GM20000 (cell line): ENCODE measurements at places on chromosomes 13 and 19.

DNA sequence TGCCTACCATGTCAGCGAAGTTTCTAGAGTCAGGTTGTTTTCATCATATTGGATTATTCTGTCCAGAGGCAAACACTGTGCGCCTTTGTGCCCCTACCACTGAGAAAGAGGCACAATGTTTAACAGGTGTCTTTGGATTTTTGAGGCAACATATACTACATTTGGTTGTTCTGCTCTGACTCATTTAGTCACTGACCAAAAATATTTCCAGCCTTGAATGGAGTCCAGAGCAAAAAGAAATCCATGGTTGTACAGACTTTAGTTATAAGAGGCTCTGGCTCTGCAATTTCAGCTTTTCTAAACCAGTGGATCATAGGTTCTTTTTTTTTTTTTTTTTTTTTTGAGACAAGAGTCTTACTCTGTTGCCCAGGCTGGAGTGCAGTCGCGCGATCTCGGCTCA is 35.7 kb downstream of the LACC1 start:
- DNase-seq: no peak

DNA sequence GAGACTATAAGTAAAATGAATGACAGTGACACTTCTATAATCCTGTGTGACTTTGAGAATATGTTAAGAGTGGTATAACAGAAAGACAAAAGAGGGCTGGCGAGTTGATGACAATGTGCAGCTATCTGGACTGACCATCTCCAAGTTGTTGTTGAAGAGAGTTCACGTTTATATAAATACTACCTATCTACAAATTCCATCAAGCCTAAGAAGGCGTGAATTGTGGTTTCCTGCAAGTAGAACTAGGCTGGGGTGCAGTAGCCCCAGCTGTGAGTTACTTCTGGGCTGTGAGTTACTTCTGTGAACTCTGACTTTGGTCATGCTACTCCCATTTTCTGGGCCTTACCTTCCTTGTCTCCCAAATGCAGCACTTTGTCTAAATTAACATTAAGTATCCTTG is 561.0 kb downstream of the TBC1D4 start:
- no peak for DNase-seq

GRCh38 chr13:29689548-29689947 is 94.1 kb upstream of the SLC7A1 start:
- DNase-seq: no peak

DNA sequence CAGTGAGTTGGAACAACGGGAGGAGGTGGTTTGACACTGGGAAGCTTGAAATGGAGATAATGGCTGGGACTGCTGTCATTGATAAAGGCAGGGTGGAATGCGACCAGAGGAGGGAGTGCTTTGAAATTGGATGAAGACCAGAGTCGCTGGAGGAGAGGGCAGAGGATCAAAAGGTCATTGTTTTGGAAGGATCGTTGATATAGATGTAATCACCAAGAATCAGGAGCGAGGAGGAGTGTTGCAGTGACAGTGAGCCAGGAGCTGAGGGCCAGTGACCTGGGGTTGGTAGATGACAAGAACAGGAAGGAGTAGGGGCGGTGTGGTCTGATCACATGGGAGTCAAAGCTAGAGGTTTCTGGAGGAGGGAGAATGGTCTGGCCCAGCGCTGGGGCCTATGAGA is 25.3 kb downstream of the TM9SF2 start:
- DNase-seq: no peak

- no peak for DNase-seq
Measured at GRCh38 chr13:20491926-20492435, 33.7 kb downstream of the CRYL1 start.
